Stimulated activated CD4-positive, alpha-beta T cell treated with anti-CD3 and anti-CD28 coated beads, Interleukin-2, amount 100 ng/mL, for 48 hours (primary cell): ENCODE measurements at places on chromosomes 16 and 17.

DNA sequence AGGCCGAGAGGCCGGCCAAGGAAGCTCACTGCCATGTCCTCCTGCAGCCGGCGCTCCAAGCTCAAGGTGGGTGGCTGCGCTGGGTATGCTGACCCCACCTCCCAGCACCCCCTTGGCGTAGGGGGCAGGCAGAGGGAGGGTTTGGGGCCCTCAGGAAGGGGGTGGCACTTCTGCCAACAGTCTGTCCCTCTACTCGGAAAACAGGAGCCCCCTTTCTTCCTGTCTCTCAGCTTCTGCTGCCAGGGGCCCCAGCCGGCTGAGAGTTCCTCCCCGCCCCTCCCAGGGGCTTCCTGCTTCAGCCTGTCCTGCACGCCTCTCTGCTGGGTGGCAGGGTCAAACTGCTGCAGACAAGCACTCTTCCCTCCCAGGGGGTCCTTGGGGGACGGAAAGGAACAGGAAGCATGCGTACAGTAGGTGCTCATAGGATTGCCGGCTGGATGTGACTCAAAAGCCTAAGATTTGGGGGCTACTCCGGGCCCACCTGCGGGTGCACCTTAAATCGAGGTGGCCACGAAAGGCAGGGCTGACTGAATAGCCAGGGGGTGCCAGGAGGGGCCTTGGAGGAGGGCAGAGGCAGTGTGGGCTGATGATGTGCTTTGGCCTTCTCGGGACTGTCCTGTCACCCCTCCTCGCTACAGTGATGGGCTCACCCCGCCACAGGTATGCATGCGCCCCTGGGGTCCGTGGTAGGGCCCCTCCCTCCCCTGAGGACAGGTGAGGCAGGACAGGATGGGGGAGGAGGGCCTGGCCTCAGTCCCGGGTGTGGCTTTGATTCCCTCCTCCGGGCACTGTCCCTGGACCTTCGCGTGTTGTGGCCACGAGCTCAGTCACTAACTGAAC is 4.0 kb downstream of the CBX2 start:
- DNase-seq: no peak

- DNase-seq: no peak
Observed at GRCh38 chr16:19166500-19166899, 1.5 kb upstream of the SYT17 start.

DNA sequence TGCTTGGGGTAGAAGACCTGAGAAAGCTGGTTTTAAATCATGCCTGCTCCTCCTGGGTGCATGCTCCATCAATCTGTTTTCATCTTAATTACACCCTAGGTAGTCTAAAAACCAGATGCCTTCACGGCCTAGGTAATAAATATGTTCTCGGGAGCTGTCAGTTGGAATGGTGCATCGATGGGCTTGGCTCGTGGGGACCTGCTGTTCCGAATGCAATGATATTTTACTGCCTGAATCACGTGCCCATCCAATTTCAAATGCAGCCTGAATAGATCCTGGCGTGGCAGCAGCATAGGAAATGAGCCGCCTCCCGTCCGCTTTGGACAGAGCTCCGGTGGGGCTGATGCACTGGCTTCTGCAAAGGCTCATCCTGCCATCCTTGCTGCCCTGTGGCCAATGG is 18.8 kb upstream of the FAAP100 start:
- DNase-seq: no peak

- DNase-seq: no peak
Observed at GRCh38 chr17:82463925-82464566, 5.5 kb downstream of the NARF start.

- DNase-seq: no peak
Observed at GRCh38 chr17:59433586-59433985, 102.1 kb downstream of the YPEL2 start.

- no peak for DNase-seq
Observed at GRCh38 chr16:72299684-72300243, 127.8 kb upstream of the PMFBP1 start.

DNA sequence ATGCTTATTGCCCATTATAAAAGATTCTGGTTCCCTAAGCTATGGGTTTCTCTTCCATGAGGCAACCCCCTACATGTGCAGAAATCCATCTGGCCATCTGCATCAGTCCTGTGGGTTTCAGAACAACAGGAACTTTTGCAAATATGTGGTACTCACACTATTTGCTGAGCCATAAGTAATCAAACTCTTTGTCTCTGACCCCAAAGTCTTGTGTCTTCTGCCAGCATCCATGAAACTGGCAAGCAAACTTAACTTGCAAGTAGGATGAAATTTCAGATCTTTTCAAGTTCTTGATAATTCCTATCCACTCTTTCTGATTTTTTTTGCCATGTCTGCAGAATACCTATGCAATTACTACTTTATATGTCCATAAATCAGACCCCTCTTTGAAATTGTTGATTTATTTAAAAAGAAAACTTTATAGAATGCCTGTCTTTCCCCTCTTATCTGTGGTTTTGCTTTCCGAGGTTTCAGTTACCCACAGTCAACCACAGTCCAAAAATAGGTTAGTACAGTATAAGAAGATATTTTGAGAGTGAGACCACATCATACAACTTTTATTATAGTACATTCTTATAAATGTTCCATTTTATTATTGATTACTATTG is 158.4 kb upstream of the IRX3 start:
- DNase-seq: no peak

DNA sequence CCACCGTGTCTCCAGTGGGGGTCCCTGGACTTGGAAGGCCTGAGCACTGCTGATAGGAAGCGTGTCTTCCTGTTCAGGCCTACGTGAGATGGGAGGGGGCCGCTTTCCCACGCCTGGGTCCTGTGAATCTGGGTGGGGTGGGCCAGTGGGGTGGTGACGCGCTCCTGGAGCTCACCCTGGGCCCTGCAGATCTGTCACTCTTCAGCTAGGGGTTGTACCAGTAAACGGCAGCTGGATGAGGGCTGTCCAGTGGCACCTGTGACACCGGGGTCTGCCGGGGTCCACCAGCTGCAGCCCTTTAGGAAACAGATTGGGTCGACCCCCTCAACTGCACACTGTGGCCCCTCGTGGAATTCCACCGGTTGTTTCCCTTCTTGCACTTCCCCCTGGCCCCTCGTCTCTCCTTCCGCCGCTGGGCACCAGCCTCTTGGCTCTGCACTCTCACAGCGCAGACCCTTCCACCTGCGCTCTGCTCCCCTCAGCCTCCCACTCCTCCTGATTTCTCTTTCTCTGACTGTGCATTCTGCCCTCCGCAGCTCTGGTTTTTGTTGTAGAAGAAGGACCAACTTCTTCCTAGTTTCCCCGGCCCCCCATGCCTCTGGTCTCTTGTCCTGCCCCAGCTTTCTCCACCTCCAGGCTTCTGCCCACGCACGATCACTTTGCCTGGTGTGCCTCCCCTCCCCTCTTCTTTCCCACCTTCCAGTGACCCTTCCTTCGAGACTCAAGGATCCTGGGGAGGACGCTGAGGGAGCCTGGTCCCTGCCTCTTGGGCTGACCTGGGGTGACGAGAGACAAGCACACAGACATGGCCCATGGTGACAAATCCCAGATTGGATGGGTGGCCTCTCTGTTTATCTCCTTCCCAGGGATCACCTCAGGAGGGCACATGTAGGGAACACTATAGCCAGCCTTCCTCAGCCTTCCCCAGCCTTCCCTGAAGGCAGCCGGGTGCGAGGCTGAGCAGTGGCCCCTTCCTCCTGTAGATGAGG is 4.8 kb downstream of the MRC2 start:
- no peak for DNase-seq

DNA sequence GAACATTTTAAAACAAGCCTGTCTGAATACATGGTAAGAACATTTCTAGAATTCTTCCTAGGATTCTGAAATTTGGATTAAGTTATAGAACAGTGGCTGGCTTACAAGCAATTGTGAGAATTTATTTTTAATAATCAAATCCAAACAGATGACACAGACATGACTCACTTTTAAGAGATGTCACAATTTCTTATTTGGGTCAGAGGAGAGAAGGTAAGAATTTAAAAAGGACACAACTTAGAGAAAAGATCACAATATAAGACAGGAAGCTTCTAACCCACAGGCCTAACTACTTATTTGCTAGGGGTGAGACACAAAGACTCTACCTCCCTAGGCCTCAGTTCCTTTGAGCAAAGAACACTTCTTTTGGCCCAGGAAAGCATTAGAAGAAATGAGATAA is 32.7 kb downstream of the ZZEF1 start:
- DNase-seq: no peak

DNA sequence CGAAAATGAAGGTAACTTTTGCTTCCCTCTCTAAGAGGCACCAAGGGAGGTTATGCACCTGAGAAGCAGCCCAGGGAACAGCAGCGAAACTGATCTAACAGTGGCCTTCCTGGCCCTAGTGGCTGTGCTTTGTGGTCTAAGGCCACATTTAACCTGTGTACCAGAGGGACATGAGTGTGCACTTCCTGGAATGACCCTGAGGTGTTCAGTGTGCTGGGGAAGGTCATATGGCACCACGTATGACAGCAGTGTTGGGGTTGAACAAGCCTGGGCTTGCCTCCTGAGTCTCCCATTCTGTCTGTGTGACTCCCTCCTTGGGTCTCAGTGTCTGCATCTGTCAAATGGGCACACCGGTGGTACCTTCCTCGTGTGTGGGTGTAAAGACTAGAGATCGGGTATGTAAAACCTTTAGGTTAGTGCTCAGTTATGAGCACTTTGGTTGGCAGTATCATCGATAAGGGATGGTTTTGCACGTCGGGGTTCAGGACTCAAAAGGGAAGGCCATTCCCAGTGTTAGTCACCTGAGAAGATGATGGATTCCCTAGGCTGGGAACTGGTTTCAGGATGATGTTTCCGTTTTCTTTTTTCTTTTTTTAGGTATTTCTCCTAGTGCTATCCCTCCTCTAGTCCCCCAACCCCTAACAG is 31.9 kb downstream of the PLCG2 start:
- no peak for DNase-seq

GRCh38 chr17:48795444-48796162 is 21.4 kb downstream of the TTLL6 start:
- no peak for DNase-seq

GRCh38 chr16:67111951-67112444 is 2.3 kb downstream of the PHAF1 start:
- no peak for DNase-seq

GRCh38 chr17:28950017-28950751 is 1.1 kb downstream of the PHF12 start:
- peak; percentile 40 for DNase-seq

DNA sequence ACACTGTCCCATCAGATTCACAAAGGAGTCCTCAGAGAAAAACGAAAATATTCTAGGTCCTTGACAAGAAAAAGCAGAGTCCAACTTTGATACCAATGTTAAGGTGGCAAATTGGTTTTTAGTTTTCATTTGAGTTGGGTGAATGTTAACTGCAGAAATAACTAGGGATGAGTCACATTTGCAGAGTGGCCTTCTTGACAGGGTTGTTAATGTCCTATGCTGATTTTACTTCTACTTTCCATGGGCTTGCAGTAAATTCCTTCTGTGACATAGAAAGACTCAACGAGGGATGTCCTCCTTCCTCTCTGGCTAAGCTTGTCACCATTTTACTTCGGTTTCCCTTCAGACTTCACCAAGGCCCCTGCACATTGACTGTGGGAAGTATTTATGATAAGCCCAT is 47.2 kb upstream of the ICAM2 start:
- DNase-seq: no peak

DNA sequence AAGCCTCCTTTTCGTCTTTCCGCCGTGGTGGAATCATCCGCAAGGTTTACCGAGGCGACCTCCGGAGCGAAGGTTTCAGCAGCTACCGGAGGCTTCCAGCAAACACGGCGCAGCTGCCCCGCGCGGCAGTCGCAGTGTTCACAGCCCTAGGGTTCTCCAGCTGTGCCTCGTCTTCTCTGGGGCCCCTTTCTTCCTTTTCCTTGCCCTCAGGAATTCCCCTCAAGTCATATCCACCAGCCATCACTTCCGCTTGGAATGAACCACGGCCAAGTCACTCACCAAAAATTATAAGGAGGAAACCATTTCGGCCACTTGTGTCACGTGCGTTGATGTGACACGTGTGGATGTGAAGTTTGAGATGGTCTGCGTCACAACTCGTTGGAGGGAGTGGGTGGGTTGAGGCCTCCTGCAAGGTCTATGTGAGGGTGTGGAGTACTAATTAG is 636 bp upstream of the ERN1 start:
- DNase-seq: peak; percentile 55

DNA sequence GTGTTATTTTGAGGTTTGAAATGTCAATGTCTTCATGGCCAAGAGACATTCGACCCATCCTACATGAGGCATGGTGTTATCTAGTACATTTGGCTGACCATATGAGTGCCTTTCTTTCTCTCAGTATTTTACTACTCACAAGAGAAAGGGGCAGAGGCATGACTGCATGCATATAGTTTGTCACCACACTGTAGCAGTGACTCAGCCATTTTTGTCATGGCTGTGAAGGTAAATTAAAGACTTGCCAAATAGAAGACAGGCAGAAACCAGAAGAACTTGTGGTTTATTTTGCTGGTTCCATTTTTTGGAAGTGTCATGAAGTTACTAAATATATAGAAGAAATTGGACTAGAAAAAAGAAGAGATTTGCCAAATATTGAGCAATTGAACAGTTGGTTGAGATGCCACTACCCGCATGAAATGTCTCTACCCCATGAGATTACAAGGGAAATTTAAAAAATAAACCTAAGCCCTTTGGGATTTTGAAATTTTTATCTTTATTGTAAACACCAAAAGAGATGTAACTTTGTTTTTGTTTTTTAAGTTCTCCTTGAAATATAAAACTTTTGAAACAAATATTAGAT is 170.3 kb downstream of the CHD9 start:
- DNase-seq: no peak

DNA sequence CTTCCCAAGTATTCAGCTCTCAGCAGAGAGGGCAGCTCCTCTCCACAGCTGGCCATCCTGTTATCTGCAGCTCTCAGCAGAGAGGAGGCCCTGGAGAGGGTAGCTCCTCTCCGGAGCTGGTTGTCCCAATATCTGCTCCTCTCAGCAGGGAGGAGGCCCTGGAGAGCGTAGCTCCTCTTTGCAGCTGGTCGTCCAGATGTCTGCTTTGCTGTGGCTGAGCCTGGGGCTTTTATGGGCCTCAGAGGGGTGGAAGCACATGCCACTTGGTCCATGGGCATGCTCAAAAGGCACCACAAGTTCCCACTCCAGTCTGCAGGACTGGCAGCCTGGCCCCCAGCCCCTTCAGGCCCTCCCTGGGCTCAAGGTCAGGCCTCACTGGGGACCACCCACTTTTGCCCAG is 314.3 kb downstream of the KCNJ2 start:
- DNase-seq: no peak
